PC-9 (cell line): ENCODE measurements at places on chromosomes 13 and 19. TPM values are rescaled to one million over a fixed set of nuclear protein-coding genes. Genes with fewer than 3 reads are reported as not detected.

Gene S1PR5
- total RNA-seq: 7.9 and 9.5 TPM in 2 replicates

Gene EID2B
- 2.3 and 3.4 TPM in 2 replicates for total RNA-seq

Gene C19orf67
- not detected in 2 replicates for total RNA-seq

DNA sequence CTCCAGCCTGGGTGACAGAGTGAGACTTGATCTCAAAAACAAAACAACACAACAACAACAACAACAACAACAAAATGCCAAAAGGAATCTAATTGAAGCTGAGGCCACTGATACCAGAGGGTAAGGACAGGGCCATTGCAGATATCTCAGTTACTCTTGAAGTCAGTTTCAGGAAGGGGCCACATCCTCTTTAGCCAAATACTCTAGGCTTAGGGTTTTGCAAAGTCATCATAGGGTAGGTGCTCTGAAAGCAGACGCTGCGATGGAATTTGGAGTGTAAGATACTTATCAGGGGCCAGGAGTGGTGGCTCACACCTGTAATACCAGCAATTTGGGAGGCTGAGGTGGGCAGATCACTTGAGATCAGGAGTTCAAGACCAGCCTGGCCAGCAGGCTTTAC lies 46.6 kb upstream of the UBAC2 start:
- no peak for DNase-seq
